ENCODE measurements at places on chromosomes 4 and X.

DNA sequence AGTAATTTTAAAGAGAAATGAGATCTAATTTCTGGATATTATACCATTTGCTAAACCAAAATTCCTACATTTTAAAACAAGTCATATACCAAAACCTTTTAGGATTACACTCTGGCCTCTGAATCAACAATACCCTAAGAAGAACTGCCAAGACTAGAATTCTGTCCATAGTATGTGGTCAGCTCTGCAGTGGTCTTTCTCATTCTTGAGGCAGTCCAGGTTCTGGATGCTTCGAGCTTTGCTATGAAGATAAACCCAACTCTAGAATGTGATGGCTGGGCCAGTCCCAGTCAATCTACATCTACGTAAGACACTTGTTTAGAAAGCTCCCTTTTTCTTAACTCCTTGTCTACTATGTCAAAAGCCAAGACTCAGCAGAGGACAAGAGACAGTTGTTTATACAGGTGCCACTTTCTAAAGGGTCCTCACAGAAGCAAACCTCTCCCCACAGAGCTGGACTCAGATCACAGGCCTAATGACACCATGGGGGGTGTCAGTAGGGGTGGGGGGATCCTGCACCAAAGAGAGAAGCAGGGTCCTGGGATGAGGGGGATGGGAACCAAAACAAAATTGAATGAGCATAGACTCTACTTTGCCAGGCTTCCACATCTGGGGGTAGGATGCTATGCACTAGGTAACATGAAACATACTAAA is 63.2 kb downstream of the SH3RF1 start:
- no peak for DNase-seq

DNA sequence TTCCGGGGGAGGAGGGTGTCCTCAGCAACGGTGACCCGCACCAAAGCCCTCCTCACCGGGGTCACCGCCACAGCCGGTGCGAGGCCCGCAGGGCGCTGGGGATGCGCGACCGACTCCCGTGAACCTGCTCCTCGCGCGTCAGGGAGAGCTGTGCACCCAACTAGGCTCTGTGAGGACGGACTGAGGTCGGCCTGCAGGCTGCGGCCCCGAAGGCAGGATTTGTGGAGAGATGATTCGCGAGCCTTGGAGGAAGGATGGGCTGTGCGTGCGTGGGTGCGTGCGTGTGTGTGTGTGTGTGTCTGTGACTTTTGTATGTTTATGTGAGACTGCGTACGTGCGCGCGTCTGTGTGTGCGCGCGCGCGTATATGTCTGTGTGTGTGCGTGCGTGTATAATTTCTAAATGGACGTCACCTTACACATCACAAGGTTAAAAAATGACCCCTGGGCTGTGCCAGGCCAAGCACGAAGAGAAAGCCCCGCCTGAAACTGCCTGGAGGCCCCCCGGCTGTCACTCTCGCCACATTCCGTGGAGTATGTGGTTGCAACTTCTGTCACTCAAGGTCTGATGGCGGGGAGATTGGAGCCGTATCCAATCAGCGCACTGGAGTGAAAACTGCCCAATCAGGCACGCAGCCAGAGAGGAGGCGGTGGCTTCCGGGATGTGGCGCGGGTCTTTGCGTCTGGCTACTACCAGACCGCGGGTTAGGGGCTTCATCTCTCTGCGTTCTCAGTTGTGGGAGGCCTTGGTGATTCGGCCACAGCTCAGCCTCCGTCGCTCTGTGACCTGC is at the start of gene ZNF141:
TSS of gene ZNF141 (plus strand) at position 672 of the 789 bp plus-strand sequence. CDS start 170 bp downstream, outside the sequence.
- DNase-seq, result peak; percentile 93

DNA sequence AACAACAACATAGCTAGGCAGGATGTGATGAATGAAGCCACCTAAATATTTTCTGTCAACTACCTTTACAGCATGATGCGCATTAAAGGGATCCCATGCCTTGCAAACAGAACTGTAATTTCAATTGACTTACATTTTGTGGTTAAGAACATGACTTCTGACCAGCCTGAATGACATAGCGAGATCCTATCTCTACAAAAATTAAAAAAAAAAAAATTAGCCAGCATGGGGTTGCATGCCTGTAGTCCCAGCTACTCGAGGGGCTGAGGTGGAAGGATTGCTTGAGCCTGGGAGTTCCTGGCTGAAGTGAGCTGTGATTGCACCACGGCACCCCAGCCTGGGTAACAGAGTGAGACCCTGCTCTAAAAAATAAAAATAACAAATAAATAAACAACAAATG is 680.6 kb downstream of the IQCM start:
- no peak for DNase-seq

DNA sequence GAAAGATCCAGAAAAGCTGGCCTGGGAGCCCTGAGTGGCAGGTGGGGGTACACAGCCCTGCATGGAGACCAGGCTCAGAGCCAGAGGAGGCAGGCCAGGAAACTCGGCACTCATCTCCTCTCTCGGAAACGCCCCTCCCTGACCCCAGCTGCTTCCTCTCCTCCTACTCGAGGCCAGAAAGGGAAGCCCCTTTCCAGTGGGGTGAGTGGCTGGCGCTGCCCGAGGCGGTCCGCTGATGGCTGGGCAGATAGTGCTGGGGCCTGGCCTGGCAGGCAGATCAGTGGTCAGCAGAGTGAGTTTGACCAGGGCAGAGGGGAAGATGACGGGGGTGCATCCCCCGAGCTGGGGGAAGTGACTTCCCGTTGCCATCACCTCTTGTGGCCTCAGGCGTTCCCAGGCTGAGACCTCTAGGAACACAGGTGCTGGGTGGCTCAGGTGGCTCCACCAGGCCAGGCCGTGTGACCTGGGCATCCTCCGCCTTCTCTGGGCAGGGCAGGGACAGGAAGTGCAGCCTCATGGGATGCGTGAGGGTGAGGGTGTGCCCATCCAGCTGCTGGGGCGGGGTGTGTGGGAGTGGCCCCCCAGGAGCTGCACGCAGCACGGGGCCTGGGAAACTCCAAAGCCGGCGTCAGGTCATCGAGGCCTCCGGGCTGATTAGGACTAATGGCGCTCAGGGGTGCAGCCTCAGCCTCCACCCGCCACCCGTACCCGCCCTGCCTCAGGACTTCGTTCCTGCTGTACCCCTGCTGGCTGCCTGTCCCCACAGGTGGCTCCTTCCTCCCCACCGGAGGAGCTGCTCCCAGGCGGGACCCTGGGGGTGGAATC is 5.7 kb downstream of the SH3BP2 start:
- DNase-seq, result no peak

- DNase-seq, result no peak
These were observed 11.6 kb upstream of the RASL11B start for GRCh38 chr4:52850406-52851124.

GRCh38 chrX:38409289-38409688 is 56.9 kb downstream of the OTC start:
- DNase-seq, result no peak

- no peak for DNase-seq
These were observed 10.8 kb upstream of the GAGE10 start for GRCh38 chrX:49292400-49293362.

GRCh38 chr4:77443941-77444340 is 161.7 kb upstream of the CXCL13 start:
- no peak for DNase-seq

DNA sequence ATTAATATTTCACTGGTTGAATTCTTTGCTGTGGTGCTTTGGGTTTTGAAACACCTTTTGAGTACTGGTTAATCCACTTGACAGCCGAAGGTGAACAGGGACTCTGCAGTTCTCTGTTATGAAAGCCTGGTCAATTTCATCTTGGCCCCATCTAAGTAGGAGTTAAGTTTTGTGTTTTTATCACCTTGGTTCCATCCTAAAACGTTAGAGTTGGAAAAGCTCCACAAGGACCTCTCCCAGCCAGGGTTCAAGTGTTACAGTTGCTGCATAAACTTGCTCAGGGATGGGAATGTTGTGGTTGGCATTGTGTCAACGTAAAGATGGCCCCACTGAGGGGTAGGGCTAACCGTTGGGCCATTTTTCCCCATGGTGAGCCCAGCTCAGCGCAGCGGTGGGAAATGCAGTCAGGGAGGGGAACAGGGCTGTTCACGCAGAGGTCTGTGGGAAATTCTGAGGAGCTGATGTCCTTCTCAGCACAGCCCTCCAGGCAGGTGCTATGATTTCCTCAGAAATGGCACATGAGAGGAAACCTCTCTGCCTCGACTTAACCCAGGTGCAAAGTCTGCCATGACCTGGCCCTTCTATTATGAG is 188.7 kb downstream of the STIM2 start:
- DNase-seq, result no peak
